ENCODE measurements at places on chromosomes 12 and 14.

DNA sequence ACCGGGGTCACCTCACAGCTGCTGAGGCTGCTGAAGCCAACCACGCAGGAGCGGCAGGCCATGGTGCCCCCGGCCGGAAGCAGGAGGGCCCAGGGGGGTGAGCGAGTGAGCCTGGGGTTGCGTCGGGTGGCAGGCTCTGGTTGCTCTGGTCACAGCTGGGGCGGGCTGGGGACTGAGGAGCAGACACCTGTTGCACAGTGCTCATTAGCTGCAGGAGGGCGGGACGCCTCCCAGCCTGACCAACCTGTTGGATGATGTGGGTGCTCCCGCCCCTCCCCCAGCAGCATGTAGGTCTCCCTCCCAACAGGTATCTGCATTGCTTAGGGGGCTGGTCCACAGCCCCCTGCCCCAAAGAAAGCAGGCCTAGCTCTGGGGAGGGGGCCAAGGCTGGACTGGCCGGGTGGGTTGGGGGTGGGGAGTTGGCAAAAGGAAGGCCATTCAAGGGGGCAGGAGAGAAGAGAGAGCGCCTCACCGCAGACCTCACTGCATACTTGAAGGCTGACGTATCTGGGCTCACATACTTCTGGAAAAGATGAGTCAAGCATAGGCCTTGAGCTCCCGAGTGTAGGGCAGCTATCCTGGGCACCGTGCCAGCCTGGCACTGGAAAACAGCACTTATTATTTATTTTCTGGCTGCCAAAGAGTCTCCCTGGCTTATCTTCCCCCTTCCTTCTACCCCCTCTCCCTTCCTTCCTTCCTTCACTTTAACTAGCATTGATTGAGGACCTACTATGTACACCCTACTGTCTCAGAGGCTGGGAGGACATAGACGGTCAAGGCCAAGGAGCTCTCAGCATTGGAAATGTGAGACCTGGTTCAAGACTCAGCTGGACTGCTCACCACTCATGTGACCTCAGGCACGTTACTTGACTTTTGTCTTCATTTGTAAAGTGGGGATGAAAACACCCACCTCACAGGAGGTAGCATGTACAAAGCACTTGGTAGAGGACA, at the start of gene KRT80:
Gene KRT80, minus strand, starts transcription at position 174 of the 951 bp plus-strand sequence. Its CDS starts 112 bp downstream, at position 62.
- no peak for DNase-seq

DNA sequence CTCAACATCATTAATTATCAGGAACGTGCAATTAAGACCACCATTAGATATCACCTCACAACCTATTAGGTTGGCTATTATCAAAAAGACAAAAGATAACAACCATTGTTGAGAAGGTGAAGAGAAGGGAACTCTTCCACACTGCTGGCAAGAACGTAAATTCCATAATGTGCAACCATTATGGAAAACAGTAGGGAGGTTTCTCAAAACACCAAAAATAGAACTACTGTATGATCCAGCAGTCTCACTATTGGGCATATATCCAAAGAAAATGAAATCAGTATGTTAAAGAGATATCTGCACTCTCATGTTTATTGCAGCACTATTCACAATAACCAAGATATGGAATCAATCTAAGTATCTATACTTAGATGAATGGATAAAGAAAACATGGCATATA, 51.6 kb upstream of the OR4E1 start:
- no peak for DNase-seq

DNA sequence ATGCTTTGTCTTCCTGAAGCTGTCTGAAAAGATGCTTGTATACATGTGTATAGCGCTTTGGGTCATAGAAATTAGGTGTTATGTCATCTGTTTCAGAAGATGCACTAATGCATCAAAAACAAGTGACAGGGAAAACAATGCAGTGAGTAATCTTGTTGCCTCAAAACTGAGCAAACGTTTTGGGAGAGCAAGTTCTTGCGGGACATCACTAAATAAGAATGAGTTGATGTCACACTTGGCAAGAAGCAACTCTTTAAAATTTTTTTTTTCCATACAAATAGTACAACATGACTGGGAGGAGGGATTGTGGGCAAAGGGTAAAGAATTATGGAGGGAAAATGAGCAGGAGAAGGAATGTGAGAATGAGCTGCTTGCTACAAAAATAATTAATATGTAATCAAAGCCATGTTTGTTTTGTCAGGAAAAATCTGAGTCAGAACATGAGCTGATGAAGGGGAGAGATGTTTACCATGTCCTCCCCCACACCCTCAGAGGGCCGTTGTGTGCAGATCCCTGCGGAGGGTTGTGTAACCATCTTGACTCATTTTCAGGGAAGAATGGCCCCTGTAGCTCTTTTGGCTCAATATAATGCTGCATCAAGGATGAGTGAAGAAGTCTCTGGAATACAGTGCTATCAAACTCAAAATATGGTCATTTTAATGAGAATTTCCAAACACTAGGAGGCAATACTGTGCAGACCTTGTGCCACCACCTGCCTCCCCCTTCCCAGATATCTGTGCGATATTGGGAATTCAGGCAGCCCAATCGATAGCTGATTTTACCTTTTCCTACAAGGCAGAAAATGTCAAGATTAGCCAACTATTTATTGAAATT, 41.4 kb downstream of the BORCS5 start:
- DNase-seq, result no peak

DNA sequence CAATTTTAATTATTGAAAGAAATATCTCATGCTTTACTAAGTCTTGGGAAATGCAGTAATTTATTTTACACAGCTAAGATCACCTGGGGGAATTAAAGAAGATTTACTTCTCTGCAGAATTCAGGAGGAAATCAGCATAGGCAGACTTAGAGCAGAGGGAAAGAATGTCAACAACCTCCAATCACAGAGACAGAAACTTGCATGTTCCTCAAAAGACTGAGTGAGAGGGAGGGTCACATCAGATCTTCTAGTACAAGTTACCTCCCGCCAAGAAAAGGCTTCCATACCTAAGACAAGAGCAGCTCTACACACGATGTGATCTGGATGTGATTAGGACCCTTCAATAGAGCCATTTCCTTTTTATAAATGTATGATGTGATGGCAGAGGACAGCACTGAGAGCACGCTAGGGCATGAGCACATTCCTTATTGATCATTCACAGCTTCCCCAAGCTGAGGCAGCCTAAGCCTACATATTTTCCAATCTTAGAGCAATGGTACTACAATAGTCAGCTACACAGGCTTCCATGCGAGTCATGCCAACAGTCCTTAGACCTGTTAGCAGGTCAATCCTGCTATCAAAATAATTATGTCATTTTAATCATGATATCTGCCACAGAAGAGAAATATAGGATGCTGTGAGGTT, 403.3 kb downstream of the ETNK1 start:
- DNase-seq, result no peak

- DNase-seq, result no peak
Observed at GRCh38 chr12:124884587-124885438, 21.1 kb upstream of the SCARB1 start.

DNA sequence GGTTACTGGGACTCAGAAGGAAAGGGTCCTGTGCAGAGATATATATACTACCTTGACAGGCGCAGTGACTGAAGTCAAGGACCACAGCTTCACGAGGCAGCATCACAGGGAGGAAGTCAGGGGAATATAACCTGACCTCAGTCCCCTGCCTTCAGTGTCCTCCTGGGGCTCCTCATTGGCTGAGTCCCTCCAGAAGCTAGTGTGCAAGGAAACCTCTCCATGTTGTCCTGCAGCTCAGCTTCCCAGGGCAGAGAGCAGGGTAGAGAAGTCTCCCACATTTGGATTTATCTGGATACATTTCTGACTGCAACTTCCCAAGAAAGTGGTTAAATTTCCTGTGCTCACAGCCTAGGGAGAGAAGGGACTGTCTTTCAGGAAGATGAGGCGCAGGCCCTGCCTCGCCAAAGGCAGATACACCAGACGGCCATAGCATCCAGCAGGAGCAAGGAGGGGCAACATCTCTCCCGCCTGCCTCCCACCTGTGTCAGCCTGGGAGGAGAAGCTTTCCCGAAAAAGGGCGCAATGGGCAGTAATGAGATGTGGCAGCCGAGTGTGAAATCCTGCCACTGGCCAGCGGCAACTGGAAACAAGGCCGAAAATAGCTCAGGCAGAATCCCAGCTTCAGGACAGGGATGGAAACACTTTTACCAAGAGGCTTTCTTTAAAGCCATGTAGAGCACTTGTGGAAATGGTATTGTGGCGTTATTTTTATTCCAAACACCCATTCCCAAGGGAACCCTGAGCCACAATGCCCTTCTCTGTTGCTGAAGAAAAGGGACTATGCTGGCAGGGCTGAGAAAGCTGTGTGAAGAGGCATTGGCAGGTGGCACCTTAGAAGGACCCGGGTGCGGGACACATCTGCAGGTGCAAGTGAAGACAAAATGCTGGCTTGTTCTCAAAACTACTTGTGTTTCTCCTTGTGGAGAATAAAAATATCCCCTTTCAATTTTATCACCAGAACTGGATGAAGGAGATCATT, 54.9 kb upstream of the HIF1A start:
- no peak for DNase-seq

GRCh38 chr12:54616933-54617680, 17.6 kb downstream of the LACRT start:
- DNase-seq, result no peak

DNA sequence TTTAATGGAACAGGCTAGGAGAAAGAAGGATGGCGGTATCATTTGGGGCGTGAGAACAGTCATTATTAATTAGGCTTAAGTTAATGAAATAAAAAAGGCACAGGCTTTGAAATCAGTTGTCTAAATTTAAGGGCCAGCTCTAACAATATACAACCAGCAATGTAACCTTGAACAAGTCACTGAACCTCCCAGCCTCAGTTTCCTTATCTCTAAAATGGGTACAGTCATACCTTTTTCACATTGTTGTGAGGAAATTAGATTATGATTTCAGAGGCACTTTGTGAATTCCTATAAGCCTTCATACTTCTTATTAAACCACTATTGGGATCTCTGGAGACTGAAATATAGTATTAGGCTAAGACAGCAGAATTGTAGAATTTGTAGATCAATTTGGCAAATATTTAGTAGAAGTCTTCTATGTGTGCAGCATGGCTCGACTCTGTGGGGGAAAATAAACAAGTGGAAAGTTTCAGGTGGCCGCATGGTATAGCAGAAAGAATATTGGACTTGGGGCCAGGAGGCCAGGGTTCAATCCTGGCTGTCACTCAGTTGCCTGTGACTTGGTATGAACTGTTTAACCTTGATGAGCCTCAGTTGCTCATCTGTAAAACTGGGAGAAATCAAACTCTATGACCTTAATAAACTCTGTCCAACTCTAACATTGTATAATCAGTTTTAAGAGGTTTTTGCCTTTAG, 117.7 kb downstream of the ETV6 start:
- DNase-seq, result no peak

GRCh38 chr12:130086797-130087196, 75.5 kb upstream of the FZD10 start:
- DNase-seq, result no peak
